ENCODE measurements at places on chromosomes 1 and 21. TPM values are rescaled to one million over a fixed set of nuclear protein-coding genes. Genes with fewer than 3 reads are reported as not detected.

NTNG1 gene
- total RNA-seq, result 2.0 TPM

FCAMR gene
- not detected for total RNA-seq

SERPINC1 gene
- not detected for total RNA-seq

DNAH14 gene
- total RNA-seq, result 33.9 TPM

LCE1F gene
- not detected for total RNA-seq

HOOK1 gene
- total RNA-seq, result not detected

CFAP74 gene
- not detected for total RNA-seq

OR2W3 gene
- not detected for total RNA-seq

GRCh38 chr1:6771441-6771769 is 13.8 kb upstream of the CAMTA1 start:
- no peak for DNase-seq

GRCh38 chr1:111852261-111852721 is 96.6 kb downstream of the DDX20 start:
- no peak for DNase-seq

GRCh38 chr1:208513799-208514198 is 269.6 kb upstream of the PLXNA2 start:
- DNase-seq, result no peak

DNA sequence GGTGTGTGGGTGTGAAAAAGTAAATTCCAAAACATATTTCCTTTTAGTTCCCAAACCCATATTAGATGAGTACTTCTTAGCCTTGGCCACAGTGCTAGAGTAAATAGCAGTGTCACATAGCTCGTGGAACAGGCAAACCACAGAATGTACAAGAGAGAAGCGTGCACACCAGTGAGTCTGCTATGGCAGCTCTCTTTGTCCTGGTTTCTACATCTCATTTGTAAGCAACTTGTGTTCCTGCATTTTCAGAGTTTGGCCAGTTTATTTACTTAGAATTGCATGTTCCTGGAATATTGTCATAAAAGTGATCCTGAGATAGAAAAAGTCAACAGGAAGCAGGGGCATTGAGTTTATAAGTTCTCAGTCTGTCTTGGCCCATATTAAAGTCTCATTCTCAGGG is 142.1 kb downstream of the DHRS3 start:
- DNase-seq, result no peak

GRCh38 chr21:44818640-44819011 is 764 bp upstream of the SUMO3 start:
- no peak for DNase-seq

- DNase-seq, result peak; percentile 61
Measured at GRCh38 chr1:203627851-203628200, 1.2 kb downstream of the ATP2B4 start.

DNA sequence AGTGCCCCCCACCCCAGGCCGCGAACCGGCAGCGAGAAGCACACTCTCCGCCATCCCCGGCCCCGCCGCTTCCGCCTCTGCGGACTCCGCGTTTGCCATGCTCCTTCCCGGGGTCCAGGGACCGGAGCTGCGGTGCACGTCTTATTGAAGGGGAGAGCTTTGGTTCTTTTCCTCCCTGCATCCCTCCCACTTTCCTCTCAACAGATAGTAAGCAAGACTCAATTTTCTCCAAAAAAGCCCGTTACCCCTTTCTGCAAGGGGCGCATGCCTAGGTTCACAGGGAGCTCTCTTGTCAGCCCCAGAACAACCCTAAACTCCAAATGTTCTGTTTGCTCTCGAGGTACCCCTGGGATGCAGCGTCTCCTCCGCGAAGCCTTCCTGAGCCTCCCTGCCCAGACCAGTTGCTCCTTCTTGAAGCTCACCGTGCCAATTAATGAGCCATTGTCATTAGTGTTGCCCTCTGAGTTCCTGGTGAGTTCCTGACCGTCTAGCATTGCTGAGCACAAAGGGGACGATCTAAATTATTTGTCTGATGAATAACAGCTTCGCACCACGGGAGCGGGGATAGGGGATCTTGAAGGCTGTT is 8.1 kb downstream of the FOXD3 start:
- DNase-seq, result no peak

GRCh38 chr1:39757501-39757900 is 13.6 kb downstream of the OXCT2 start:
- no peak for DNase-seq

DNA sequence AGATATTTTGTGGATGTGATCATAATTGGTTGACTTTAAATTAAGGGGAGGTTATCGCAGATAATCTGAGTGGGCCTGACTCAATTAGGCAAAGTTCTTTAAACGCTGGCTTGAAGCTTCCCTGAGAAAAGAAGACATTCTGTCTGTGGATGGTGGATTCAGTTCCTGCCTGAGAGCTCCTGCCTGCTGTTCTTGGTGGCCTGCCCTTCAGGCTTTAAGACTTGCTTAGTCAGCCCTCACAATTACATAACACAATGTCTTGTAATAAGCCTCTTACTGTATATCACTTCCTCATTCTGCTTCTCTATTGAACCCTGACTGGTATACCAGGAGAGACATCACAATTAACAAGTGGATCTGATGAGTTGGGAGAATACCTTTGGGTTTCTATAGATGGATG is 50.2 kb downstream of the KCNJ6 start:
- DNase-seq, result no peak

- peak; percentile 5 for DNase-seq
Measured at GRCh38 chr21:16402752-16403151, 673.0 kb downstream of the USP25 start.

DNA sequence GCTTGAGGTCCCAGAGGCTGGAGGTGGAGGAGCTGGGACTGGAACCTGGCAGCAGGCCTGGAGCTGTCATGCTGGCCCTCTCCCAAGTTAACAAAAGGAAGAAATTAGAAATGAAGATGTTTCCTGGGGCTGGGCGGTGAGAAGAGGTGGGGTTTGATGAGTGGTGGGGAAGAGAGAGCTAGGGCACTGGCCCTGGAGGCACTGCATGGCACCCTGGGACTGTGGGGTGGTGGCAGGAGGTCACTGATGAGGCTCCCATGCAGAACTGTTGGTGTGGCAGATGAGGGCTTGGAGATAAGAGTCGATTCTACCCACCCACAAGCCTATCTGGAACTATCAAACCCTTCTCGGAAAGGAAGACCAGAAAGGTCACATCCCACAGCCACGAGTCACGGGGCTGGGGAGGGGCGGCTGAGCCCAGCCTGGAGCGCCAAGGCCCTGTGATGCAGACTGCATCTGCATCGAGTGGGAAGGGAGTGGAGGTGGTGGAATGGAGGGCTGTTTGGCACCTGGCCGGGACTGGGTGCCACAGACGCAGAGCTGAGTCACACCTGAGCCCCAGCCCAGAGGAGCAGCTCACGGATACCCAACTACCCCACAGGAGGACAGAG is 29.4 kb downstream of the MRPL37 start:
- peak; percentile 67 for DNase-seq

- peak; percentile 18 for DNase-seq
Measured at GRCh38 chr1:202367271-202367670, 18.8 kb downstream of the PPP1R12B start.

- no peak for DNase-seq
Measured at GRCh38 chr21:43360441-43361126, 66.3 kb downstream of the SIK1 start.

DNA sequence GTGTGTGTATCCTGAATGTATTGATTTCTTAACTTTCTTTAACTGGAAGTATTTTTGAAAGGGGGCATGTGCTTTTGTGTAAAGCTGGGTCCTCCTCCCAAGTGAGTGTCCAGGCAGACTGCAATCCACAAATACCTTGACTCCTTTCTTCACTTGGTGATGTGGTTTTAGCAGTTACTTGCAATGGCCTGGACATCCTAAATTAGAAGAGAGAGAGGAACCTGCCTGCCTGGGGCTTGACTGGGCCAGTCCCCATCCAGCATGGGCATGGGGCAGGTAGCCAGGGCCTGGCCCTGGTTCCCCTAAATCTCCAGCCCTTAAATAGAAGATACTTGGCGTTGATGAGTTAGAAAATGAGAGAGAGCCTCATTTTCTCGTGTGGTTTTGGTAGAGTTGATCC is 159.7 kb downstream of the PGBD5 start:
- DNase-seq, result no peak

DNA sequence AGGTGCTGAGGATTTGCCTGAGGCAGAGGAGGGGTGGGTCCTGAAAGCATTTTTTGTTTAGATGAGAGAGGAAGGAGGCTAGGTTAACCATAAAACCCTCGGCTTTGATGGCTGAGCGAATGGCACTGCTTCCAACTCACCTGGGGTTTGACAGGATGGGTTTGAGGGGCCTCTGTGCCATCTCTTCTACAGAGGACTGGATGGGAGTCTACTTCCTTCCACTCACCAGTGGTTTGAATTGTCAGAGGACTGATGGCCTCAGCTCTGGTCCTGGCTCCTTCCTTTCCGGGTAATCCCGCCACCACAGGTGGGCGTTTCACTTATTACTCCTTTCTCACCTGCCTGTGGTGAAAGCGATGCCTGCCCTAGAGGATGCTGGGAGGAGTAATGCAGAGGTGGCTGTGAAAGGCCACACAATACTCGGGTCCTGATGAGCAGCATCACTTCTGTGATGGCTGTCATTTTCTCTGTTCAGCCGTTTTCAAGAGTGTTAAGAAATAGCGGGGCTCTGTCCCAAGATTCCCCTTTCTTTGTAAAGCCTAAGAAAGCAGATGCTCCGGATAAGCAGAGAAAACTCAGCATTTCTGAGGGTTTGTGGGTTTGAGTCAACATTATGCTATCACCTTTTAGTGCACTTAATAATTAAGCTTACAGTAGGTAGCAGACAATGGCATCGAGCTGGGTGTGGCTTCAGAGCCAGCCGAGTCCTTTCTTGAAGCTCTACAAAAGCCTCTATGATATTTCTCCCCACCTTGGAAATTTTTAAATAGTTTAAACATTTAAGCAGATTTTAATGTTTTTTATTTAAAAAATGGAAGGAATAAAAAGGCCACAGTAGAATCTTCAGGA is 220.7 kb downstream of the HLX start:
- DNase-seq, result no peak

All from fibroblast of the aortic adventitia (primary cell).